ENCODE measurements at places on chromosomes 7 and 10.

GRCh38 chr7:20079080-20079479, 138.1 kb downstream of the MACC1 start:
- DNase-seq = no peak

- peak; percentile 58 for DNase-seq
These were observed 189.8 kb upstream of the IMMP2L start for GRCh38 chr7:111752022-111752582.

- no peak for DNase-seq
These were observed 44.3 kb upstream of the FXYD4 start for GRCh38 chr10:43327171-43327570.

GRCh38 chr7:128264477-128264876, 23.4 kb downstream of the LEP start:
- DNase-seq = no peak

DNA sequence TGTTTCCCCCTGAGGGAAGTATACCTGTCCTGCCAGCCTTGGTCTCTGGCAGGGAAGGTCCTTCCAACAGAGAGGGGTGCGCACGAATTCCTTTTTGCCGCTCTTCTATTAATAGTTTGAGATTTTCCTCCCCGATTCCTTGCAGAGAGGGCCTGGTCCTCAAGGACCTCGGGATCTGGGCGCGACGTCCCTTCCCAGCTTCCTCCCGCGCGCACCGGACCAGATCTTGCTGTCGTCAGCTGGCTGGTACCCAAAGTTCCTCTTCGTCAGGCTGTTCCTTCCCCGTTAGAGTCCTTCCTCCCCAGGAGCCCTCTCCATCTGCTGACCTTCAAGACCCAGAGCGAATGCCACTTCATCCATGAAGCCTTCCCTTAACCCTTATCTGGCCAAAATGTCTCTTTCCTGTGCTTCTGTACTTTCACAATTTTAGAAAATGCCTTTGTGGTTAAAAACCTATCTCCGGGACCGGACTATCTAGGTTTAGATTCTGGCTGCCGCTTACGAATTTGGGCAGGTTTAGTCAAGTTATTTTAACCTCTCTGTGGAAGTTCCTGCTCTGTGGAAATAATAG, 851 bp upstream of the GOT1 start:
- peak; percentile 6 for DNase-seq

DNA sequence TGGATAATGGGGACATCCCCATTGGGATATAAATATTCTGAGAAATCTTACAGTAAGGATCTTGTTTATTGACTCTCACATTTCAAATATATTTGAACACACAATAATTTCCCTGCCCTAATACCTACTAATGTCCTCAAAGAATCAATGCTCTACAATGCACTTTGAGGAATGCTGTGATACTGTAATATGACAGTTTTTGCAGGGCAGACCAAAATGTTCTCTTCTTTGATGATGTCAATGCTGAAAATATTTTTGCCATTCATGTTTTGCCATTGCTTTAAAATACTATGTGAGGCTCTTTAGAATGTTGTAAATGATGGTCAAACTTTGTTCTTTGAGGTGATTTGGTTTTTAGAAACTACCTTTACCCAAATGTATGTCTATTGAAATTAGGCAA, 594.1 kb downstream of the INHBA start:
- no peak for DNase-seq

DNA sequence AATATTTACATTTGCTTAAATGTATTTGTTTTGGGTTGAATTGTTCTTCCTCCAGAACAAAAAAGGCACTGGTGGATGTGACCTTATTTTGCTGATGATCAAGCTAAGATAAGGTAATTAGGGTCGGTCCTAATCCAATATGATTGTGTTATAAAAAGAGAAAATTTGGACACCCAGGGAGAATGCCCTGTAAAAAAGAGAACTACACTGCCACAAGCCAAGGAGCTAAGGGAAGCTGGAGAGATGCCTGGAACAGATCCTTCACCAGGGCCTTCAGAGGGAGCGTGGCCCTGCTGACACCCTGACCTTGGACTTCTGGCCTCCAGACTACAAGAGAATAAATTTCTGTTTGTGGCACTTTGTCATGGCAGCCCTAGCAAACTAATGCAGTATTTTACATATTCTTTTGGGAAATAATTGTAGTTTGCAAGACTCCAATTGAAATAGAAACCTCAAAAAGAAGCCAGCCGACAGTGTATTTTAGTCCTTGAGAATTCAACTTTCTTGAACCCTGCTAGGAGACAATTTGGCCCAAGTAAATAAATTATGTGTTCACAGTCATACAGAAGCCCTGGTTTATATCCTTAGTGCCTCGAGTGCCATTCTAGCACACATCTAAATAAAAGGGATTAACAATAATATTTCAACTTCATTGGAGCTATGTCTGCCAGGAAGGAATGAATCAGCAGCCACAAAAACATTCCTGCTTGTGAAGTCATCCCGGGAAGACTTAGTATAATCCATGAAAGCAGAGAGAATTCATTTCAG, 164.6 kb downstream of the PKD1L1 start:
- no peak for DNase-seq

GRCh38 chr10:101892782-101893391, 49.3 kb upstream of the KCNIP2 start:
- no peak for DNase-seq

- DNase-seq = no peak
These were observed 45.5 kb downstream of the VOPP1 start for GRCh38 chr7:55526770-55527169.

GRCh38 chr7:18278316-18278715, 217.2 kb upstream of the HDAC9 start:
- DNase-seq = no peak

GRCh38 chr7:51243631-51244030, 73.0 kb downstream of the COBL start:
- DNase-seq = no peak

DNA sequence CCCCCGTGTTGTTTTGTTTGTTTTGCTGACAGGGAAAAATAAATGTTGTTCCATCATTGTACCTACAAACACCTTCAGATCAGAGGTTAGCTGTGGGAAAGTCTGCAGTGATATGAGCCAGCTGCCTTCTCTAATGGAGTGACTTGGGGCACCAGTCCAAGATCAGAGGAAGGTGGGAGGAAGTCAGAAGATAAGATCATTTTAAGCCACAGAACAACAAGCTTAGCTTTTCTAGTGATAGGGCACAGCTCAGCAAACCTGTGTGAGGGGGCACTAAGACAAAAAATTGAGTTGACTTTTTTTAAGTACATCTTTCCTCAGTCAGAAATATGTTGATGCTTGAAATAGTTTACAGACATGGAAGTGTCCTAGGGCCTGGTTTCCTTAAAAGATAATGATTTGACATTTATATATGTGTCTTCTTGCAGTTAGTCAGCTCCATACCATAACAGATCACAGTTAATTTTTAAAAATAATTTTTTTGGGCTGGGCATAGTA, 240.3 kb upstream of the KAT6B start:
- peak; percentile 30 for DNase-seq

DNA sequence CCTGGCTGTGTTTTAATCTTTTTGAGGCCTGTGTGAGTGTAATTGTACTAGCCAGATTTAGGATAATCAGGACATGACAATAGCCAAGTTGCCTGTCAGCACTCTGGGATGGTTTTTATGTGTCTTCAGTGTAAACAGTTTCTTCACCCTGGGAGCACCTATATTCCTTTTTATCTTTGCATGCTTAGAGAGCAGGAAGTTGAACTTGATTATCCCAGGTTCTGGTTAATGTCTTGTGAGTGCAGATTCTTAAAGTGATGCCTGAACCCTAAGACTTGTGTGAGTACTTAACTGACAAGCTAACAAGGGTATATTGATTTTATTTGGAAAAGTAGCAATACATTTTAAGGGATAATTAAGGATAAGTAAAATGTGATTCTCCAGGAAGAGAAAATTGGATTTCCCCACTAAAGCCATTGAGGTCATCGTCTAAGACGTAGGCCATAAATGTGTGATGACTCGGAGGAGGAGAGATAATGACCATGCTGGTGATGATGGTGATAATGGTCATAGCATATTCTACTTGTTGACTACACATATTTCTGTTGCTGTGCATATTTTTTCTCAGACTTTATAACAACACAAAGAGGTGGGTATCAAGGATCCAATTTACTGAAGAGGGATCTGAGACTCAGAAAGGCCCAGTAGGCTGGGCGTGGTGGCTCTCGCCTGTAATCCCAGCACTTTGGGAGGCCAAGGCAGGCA, 234.7 kb downstream of the CAMK1D start:
- no peak for DNase-seq

- DNase-seq = no peak
These were observed 98.2 kb downstream of the ANK3 start for GRCh38 chr10:60291344-60291930.

DNA sequence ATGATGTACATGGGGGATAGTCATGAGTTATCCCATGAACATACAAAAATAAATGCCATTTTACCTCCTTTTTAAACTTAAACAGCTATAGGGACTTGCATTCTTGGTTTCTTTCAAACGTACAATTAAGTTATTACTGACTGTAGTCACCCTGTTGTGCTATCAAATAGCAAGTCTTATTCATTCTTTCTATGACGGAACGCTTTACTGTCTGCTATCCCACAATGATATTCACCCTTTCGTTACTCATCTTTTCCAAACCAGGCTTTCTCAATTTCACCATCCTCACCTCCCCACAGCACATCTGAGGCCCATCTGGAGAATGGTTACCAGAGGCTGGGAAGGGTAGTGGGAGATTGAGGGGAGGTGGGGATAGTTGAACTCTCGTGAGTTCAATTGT, 218.8 kb downstream of the PHF14 start:
- DNase-seq = no peak

- no peak for DNase-seq
These were observed 18.8 kb downstream of the AKR1B1 start for GRCh38 chr7:134440067-134440466.

DNA sequence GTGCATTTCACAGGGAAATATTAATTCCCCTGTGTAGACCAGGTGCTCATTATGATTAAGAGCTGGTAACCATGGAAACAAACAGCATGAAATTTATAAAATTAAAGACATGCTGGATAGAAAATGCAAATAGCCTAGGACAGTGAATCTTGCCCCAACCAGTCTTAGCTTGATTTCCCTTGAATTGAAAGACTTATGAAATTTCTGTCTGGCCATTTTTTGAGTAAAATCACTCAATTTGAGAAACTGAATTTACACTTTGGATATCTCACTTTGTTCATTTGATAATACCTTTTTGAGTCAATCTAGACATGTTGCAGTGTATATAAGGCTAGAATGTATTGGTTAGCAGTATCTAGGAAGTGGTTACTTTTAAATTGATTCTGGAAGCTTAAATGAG, 4.4 kb upstream of the SMIM30 start:
- no peak for DNase-seq

DNA sequence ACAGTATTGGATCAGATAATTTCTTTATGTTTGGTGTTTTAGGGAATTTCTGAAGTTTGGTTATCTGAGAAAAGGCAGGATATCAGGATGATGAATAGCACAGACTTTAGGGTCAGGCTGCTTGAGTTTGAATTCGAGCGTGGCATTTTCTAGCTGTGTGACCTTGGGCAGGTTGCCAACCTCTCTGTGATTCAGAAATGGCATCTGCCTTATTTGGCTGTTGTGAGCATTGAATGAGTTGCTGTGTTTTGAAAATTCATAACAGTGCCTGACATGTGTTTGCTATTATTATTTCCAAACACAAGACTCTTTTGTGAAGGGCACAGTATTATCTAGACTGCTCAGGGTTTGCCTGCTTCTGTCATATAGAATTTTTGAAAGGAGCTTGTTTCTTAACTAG, 66.9 kb downstream of the NXPH1 start:
- DNase-seq = no peak

DNA sequence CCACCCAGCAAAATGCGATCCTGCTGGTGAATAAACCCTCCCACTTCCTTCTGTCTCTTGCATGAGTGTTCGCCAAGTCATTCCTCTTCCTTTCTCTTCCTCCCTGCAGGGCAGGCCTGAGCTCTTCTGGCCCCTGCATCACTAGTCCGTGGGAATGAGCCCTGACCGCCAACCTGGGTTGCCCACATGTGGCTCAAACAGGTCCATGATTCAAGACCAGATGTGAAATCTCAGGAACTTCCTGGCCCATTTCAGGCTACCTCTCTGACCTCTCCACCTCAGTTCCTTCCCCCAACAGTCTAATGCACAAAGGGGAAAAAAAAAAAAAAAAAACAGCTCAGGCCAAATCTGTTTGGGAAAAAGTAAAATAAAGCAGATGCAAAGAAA, 5.4 kb upstream of the YWHAG start:
- no peak for DNase-seq

GRCh38 chr10:12833451-12833850, 168.1 kb downstream of the CCDC3 start:
- no peak for DNase-seq

DNA sequence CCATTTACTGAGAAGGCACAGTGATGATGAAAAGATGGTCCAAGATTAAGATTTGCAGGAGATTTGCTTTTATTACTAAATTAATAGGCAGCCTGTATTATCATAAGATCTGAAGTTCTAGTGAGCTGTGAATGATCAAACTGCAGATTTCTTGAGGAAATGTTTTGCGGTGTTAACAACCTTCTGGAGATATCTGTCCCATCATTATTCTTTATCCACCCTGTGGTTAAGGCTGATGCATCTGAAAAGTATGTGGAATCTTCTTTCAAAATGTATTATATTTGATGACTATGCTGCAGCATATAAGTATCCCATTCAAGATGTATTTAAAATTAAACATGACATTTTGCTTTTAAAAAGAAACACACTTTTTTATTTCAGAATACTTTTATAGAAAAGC, 150.3 kb downstream of the POLR1F start:
- no peak for DNase-seq

DNA sequence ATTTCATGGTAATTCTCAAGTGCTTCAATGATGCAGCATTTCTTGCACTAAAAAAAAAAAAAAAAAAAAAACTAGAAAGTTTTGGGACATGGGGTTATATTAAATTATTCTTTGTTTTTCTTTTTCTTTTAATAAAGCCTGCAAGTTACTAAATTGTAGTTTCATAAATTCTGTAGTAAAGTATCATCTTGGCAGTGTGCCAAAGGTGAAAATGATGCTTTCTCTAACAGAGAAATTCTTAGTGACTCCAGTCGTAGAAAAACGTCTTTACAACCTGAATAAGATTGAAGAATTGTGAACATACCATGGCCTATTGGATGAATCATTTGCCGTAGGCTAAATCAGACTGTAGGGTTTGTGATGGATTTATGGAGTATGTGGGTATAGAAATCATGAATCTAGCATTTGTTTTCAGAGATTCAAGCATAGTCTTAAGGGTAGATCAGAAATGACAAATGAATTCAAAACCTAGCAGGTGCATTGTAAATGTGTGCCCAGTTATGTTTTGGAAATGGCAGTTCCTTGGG, 27.1 kb downstream of the RBM17 start:
- DNase-seq = no peak

- DNase-seq = no peak
These were observed 394.8 kb upstream of the IGFBP3 start for GRCh38 chr7:46315891-46316290.
